HT-29 (cell line): ENCODE measurements at places on chromosomes 6 and 20. TPM values are rescaled to one million over a fixed set of nuclear protein-coding genes. Genes with fewer than 3 reads are reported as not detected.

DNA sequence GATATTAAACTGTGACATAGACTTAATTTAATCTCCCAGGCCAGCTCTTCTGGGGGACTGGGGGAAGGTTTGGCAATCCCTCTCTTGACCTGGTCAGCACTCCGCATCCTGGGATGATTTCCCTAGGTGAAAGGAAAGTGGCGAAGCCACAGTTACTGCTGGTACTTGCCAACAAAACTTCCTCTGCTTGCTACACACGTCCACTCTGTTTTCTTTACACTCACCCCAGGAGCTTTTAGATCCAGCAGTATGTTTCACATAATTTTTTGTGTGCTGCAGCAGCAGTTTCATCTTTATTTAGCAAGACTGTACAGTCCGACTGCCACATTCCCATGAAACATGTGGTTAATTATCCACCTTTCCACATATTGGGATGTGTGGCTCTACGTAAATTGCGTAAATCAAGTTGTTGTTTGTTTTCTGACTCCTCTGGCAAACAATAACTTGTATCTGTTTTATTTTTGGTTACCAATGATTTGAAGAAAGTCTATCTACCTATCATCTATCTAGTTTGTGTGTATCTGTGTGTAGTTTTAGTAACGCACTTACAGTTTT is 284.0 kb downstream of the PHF3 start:
- no peak for DNase-seq

- no peak for DNase-seq
These were observed 11.8 kb downstream of the ENPP1 start for GRCh38 chr6:131819572-131820124.

DNA sequence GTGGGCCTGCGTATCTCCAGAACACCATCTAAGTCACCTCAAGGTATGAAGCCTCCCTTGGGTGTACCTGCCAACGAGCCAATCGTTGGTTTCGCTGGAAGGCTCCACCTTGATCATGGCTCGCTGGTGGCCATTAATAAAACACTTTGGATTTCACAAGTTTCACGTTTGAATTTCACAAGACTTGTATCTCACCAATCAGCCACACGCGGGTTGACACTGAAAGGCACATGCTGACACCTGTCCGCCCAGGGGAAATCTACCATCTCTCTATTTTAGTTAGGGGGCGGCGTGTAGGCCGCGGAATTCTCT is 586 bp upstream of the HMGA1 start:
- peak; percentile 68 for DNase-seq

- DNase-seq: no peak
These were observed 4.8 kb downstream of the TCEA2 start for GRCh38 chr20:64067733-64068307.

GRCh38 chr6:44074439-44074812 is 52.8 kb downstream of the MRPL14 start:
- DNase-seq: peak; percentile 83

- DNase-seq: no peak
These were observed 140.3 kb downstream of the CEP57L1 start for GRCh38 chr6:109235481-109236038.

GRCh38 chr20:10641893-10642292 is 31.9 kb downstream of the JAG1 start:
- DNase-seq: no peak

DNA sequence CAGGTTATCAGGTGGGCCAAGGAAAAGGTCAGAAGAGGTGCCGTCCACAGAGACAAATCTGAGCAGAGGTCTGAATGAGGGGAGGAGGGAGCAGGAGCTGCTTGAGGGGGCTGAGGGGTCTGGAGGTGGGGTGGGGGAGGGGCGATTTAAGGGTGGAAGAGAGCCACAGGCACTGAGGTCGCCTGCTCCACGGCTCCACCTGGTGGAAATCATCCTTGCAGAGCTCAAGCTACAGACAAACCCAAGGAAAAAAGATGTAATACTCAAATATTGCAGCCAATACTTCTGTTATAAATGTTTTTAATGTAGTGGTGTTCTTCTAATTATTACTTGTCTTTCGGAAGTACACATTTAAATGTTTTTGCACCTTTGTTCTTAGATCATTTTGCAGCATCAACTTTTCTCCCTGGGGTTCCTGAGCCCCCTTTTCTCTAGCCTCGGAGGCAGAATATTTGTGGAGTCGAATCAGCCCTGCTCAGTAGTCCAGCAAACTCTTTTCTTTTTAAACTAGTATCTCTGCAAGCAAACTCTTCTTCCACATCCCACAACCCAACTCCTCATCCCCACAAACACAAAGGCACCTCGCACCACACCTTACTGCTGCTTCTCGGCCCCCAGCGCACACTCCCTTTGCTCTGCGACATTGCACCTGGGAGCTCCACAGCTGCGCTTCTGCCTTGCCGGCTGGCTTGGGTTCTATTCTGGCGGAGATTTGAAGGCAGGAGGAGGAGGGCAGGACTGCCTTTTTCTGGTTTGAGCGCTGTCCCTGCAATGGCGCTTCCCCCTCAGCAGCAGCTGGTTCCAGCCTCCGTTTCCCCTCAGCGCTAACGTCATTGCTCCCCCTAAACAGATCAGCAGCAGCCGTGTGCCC is 51.0 kb upstream of the TFAP2A start:
- peak; percentile 68 for DNase-seq

GRCh38 chr6:170193326-170193821 is 97.5 kb downstream of the DLL1 start:
- no peak for DNase-seq

DNA sequence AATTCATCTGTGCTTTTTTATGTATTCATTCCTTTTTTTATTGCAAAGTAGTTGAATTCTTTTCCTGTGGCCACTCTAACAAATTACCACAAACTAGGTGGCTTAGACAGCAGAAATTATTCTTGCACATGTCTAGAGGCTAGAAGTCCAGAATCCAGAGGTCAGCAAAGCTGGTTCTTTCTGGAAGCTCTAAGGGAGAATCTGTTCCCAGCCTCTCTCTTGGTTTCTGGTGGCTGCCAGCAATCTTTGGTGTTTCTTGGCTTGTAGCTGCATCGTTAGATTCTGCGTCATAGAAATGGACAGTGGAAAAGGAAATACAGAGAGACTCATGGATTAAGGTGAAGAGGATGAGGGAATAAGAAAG is 39.3 kb downstream of the GSTA2 start:
- DNase-seq: no peak

DNA sequence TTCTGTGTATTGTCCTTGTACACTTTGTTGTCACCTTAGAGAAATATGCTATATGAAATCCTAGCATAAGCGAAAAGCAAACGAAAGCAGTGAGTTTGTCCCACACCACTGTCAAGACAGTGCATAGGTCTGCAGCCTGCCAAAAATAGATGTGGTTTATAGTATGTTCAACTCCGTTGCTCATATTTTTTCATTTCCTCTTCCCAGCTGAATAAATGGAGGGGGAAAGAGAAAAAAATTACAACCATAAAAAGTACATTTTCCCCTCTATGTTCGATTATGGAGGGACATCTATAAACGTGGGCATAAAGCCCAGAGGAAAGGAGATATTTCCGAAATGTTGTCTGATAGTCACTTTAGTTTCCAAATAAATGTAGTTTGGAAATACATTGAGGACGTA is 25.8 kb downstream of the PRL start:
- no peak for DNase-seq

- no peak for DNase-seq
These were observed 164.4 kb downstream of the TMEM242 start for GRCh38 chr6:157158897-157159296.

DNA sequence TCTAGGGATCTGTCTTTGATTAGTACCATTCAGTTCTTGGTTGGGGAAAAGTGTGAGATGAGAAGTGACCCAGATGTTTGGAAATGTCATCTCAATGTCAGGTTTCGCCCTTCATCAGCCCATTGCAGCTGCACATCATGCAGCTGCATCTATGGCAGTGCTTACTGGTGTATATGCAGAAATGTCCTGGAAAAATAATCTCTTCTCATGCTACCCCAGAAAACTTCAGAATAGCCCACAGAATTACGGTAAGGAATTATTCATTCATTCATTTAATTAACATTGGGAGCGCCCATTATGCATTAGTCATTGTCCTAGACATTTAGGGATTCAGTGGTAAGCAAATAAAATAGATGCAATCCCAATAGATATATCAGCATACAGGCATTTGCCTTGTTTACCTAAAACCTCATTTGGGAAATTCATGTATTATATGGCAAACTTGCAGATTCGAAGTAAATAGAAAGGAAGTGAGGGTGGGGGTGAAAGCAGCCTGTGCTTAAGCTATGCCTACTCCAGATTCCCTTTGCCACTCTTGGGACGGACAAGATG is 89.2 kb downstream of the PDE7B start:
- DNase-seq: no peak

- no peak for DNase-seq
These were observed 177.2 kb downstream of the TSHZ2 start for GRCh38 chr20:53149148-53149889.

DNA sequence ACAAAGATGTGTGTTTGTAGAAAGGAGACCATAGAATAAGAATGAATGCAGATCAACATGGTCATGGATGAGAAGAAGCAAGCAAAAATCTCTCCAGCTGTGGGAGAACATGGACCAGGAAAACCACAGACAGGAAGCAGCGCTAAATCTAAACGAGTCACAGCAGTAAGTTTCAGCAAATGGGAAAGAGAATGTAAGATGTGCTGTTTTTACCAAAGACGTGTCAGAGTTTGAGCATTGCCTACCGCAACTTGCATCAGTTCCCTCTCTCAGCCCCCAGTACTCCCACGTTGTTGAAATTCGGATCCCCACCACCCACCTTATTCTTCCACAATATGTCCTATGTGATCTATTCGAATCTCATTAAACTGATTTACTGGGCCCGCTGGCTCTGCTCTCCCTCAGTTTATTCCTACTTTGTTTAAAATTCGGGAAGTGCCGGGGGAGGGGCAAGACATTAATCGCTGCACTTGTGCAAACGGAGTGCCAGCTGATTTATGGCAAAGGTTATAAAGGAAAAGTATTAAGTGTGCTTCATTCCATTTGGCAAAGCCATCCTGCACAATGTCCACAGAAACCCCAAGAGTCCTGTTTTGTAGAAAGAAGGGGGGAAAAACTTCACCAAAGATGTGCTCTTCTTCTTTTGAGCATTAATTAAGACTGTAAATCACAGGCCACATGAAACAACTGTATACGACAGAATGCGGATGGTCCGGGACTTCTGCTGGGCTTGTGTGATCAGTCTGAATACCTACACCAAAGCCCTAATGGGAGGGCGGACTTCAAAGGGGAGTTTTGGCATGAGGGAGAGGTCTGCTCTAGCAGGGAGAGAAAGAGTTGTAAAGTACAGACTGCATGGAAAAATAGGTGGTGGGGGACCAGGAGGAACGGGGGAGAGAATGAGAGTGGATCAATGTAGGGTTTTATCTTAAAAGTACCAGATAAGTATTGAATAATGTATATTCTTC is 59.1 kb upstream of the PRDM1 start:
- no peak for DNase-seq

DNA sequence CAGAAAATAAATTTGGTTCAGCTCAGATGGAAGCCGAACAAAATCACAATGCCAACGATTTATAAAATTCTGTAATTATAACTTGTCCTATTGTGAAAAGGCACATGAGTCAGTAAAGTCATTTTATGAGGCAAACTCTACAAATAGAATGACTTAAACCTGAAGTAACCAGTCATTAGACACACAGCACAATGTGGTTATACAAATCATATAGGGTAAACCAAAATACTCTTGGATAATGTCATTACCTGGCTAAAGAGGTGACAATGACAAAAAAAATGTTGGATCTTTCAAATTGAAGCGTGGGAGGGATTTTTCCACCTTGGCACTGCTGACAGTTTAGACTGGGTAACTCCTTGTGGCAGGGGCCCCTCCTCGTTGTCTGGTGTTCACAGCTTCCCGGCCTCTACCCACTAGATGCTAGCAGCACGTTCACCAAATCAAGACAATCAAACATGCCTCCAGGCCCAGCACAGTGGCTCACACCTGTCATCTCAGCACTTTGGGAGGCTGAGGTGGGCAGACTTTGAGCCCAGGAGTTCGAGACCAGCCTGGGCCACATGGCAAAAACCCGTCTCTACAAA is 5.0 kb downstream of the ANKRD60 start:
- no peak for DNase-seq

DNA sequence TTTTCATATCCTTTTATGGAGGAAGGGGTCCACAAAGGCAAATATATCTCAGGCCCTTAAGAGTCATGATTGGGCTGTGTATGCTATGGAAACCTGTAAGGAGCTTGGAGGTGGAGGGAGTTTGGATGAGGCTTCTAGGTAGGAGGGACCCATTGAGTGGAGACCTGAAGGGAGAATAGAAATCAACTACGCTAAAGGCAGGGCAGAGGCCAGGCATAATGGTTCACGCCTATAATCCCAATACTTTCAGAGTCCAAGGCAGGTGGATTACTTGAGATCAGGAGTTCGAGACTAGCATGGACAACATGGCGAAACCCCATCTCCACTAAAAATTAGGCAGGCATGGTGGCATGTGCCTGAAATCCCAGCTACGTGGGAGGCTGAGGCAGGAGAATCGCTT is 34.4 kb upstream of the ZNF217 start:
- DNase-seq: no peak

DNA sequence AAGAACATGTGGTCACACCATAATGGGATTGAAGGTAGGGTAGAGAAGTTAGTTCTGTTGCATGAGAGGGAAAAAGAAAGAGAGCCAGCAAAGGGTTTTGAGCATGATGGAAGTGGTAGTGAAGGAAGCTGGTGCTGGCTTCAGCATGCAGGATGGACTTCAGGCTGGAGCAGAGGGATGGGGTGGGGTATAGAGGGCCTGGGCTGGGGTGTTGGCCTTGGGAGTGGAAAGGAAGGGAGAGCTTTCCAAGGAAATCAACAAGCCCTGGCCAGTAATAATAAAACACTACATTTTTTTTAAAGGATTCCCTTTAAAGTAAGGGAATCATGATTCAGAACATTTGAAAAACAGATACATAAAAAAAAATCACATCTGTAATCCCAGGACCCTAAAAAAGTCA is 61.2 kb downstream of the LAMA4 start:
- no peak for DNase-seq

DNA sequence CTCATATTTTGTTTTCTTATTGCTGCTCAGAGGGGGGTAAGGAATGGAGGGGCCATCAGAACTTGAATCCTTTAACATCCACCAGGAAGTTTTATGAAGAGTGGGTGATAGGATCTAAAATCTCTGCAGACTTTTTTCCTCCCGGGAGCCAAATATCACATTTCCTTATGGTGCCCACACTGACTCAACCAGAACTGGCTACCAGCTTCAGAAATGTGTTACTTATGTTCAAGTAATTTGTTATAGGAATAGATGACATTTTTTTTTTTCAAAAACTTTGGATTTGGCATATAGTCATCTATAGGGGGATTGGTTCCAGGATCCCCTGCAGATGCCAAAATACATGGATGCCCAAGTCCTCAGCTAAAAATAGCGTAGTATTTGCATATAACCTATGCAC is 18.4 kb downstream of the LHFPL5 start:
- no peak for DNase-seq

Gene OR5V1
- not detected in 2 replicates for total RNA-seq

Gene BPIFA3
- total RNA-seq: not detected in 2 replicates

Gene C6orf141
- total RNA-seq: 36.8 and 45.8 TPM in 2 replicates

Gene ZC2HC1B
- total RNA-seq: not detected in 2 replicates

Gene BMP6
- not detected in 2 replicates for total RNA-seq

Gene FABP7
- not detected in 2 replicates for total RNA-seq

Gene PRKN
- 0.99 and 3.4 TPM in 2 replicates for total RNA-seq

Gene PRR18
- total RNA-seq: 0.05 TPM in 1 of 2 replicates, not detected in the other
